NCI-H2107 (cell line): ENCODE measurements at places on chromosomes 11 and 22.

DNA sequence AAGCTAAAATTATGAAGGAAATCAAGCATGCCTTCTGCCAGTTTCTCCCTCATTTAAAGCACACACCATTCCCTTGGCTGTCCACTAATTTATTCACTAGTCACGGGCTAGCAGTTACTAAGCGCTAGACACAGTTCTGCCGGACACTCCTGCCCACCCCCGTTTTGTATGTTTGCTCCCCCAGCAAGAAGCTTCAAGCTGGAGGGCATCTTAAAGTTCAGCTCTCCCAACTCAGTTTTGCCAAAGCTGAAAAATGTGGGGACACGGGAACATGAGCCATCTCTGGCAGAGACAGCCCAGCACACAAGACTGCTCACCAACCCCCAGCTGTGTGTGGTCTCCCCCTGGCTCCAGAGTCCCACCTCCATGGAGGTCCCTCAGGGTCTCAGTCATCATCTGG, 263.6 kb downstream of the BRD1 start:
- DNase-seq, result no peak

GRCh38 chr11:46133119-46133518, 11.9 kb upstream of the PHF21A start:
- DNase-seq, result no peak

DNA sequence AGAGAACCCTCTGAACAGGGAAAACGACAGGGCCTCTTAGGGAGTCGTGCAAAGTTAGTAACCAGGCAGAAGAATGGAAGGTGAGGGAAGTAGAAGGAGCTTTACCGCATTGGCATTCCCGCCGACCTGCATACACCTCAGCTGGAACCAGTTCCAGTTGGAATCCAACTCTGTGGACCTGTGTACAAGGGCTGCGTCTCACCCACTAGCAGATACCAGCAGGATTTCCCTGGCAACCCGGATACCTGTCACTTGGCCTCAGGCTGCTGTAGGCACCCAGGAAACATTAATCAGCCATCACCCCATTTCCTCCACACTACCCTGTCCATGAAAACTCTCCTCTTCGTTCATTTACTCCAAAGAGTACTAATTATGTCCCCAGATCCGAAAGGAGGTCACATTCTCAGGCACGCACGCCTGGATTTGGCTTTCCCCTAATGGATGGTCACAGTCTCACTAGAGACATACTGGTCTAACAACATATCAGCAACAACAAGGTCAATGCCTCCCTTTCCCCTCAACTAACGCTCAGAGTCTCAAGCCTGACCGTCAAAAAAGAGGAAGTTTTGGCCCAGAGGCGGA, 842 bp downstream of the ARFGAP2 start:
- DNase-seq, result no peak

GRCh38 chr22:29314537-29315285, 786 bp downstream of the RASL10A start:
- DNase-seq, result no peak

- DNase-seq, result no peak
Measured at GRCh38 chr11:73401217-73401923, 25.2 kb downstream of the RELT start.

GRCh38 chr11:81071606-81072005, 1630.8 kb upstream of the TENM4 start:
- DNase-seq, result no peak

GRCh38 chr11:59866836-59867235, 549 bp upstream of the TCN1 start:
- no peak for DNase-seq

- DNase-seq, result no peak
Measured at GRCh38 chr11:79708319-79708932, 267.6 kb upstream of the TENM4 start.

DNA sequence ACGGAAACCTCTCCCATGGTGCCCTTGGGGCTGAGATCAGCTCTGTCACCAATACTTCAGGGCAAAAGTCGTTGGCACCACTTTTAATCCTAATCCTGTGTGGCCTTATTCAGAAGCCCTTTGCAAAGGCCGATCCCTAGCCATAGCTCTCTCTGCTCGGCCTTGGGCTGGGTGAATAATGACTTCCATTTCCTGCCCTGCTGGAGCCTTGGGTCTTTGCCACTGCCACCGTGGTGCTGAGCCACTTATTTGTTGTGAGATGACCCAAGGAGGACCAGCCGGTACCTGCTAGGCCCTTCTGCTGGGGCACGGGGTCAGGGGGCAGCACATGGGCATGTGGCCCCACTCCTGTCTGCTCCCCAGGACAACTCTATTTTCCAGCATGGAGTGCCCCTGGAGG, 188.2 kb downstream of the ST3GAL4 start:
- no peak for DNase-seq

GRCh38 chr11:70675697-70676374, 277.5 kb downstream of the CTTN start:
- DNase-seq, result no peak

DNA sequence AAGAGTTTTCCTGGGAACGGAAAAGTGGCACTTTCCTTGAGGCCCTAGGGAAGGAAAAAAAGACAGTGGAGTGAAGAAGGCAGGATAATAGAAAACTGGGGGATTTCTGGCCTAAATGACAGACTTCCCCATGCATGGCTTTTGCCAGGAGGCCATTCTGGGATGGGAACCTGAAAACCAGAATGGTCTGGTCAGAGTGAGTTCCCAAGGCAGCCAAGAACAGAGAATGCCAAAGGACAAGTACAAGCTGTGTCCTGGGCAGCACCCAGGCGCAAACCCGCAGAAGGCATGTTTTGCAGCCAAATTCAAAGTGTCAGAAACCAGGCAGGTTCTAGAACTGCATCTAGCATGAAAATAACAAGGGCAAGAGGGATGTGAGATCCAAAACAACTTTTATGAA, 162.4 kb downstream of the SPON1 start:
- no peak for DNase-seq

- no peak for DNase-seq
Measured at GRCh38 chr11:6670202-6670830, 12.8 kb downstream of the MRPL17 start.

GRCh38 chr22:34966980-34967565, 98.9 kb upstream of the ISX start:
- no peak for DNase-seq

- DNase-seq, result no peak
Measured at GRCh38 chr11:128505449-128506065, 81.8 kb downstream of the ETS1 start.

- DNase-seq, result no peak
Measured at GRCh38 chr22:44456661-44457412, 41.2 kb downstream of the RTL6 start.

- DNase-seq, result no peak
Measured at GRCh38 chr22:27110665-27111451, 453.5 kb downstream of the MIAT start.

DNA sequence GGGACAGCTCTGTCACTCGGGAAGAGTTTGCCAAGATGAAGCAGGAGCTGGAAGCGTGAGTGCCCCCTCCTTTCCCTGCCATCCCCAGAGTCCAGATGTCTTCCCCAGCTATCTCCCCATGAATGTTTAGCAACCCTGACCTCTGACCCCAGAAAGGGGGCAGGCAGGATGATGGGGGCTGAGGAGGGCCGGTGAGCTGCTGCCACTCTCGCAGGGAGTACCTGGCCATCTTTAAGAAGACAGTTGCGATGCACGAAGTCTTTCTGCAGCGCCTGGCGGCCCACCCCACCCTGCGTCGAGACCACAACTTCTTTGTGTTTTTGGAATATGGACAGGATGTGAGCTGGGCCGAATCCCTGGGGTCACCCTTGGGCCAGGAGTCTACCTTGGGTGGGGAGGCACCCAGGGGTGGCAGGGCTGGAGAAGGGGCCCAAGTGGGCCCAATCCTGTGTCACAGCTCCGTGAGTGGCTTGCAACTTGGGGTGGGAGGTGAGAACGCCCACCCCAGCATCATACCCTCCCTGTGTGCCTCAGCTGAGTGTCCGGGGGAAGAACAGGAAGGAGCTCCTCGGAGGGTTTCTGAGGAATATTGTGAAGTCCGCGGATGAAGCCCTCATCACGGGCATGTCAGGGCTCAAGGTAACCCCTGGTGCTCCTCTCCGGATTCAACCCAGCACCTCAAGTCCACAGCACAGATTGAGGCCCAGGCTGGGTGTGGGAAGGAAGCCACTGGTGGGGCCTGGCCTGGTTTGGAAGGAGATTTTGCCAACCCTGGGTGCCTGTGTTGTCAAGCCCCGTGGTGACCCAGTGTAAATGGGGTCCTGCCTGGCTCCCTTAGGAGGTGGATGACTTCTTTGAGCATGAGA, 7.5 kb downstream of the CFL1 start:
- DNase-seq, result no peak
